Fibroblast of lung (primary cell): ENCODE measurements at places on chromosomes 1 and 21.

DNA sequence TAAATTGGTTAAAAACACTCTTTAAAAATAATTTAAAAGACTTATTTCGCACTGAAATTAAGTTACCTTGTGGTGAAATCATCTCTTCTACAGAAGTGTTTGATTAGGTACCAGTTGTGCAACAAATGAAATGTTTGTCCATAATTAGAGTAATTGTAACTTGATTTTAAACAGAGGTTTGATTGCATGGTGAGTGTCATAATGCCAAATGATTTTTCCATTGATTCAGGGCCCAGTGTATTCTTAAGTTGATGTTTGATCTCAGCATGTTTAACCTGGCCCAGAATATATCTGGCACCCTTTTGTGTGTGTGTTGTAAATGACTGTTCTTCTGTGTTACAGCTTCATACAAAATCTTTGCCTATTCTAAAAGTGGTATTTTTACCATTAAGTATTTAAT is 28.5 kb downstream of the LRRC8B start:
- no peak for DNase-seq
- H3K27ac ChIP-seq = no peak overlapping the region
- no peaks in the 10 kb centered on the region for H3K4me1 ChIP-seq

DNA sequence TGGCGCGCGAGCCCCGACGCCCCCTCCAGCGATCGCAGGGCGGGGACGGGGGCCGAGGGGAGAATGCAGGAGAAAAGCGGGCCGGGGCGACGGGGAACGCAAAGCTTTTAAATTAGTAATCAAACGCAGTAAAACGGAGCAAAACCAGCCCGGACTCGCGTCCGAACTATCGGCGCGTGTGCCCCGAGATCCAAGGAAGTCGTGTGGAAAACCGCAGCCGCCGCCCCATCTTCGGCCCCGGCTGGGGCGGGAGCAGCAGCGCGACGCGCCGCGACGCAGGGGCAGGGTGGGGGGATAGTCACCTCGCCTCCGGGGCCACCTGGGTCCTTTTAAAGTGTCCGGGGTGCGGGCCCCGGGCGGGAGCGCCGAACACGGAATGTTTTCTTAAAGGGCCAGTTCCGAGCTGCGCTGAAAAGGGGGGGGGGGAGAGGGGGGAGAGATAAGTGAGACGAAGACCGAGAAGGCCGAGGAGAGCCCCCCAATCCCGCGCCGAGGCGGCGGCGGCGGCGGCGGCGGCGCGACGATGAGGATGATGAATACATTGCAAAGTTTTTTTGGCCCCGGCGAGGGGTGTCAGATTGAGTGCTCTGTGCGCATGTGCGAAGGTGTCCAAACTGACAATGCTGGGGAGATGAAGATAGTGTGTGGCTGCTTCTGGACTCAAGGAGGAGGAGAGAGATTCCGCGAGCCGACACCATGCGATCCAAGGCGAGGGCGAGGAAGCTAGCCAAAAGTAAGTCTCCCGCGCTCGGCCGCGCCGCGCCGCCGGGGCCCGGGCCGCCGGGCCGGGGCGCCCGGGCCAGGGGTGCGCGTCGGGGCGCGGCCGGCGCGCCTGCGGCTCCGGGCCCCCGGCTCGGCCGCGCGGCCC is at the start of gene PRDM16:
Gene PRDM16, plus strand, starts transcription at position 640 of the 868 bp plus-strand sequence. Its CDS starts 57 bp downstream, at position 697.
- DNase-seq = peak; percentile 41
- peak within 1 kb of the TSS; percentile 32 for H3K4me3 ChIP-seq
- peaks cover 25% of the 10 kb centered on the region for H3K27me3 ChIP-seq
- H3K4me1 ChIP-seq = no peaks in the 10 kb centered on the region

DNA sequence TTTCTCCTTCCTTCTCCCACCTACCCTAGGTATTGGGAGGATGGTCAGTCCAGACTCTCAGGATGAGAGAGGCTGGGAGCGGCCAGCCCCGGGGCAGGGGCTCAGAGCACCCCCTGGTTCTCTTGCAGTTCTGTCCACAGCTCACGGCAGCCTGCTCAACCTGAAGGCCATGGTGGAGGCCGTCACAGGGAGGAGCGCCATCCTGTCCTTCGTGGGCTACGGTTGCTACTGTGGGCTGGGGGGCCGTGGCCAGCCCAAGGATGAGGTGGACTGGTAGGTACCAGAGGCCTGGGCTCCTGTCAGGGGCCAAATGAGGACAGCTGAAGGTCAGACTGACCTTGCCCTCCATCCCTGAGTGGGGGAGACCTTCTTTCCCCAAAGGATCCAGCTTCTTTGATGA is 4.2 kb downstream of the PLA2G2F start:
- no peaks in the 10 kb centered on the region for H3K4me1 ChIP-seq
- DNase-seq = no peak
- no peak overlapping the region for H3K27ac ChIP-seq
- no peaks in the 10 kb centered on the region for H3K36me3 ChIP-seq

- no peaks in the 10 kb centered on the region for H3K27me3 ChIP-seq
- no peak overlapping the region for H3K27ac ChIP-seq
Observed at GRCh38 chr1:236575523-236575922, 28.8 kb downstream of the HEATR1 start.

DNA sequence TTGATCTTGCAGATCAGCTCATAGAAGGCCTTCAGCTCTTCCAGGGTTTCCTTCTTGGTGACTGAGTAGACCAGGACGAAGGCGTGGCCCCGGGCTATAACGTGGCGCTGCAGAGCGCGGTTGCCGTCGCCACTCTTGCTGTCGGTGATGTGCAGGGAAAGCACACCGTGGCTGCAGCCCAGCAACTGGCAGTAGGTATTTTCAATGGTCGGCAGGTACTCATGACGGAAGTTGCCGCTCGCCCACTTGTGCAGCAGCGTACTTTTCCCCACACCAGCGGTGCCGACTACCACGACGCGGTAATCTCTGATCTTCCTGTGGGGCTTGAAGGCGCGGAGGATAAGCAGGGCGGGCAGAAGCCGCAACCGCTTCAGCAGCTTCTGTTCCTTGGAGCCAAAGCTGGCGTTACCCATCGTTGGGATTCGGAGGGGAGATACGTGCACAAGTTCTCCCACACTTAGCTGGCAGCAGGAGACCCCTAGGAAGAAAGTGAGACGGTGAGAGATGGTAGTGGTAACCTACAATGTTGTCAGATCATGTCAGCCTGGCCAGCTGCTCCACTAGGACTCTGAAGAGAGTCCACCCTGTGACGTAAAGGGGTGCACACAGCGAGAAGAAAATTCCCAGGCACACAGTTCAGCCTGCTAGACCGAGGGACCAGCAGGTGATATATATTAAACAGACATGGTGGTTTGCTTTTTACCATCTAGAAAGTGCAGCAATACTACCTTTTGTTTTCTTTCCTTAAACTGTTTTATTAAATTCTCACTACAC is 3.4 kb downstream of the DIRAS3 start:
- H3K27me3 ChIP-seq = no peaks in the 10 kb centered on the region
- no peak overlapping the region for H3K4me3 ChIP-seq
- no peak for DNase-seq
- no peak overlapping the region for H3K27ac ChIP-seq
- H3K36me3 ChIP-seq = no peaks in the 10 kb centered on the region
